CD4-positive, alpha-beta memory T cell (primary cell): ENCODE measurements at places on chromosomes 2 and 18. TPM values are rescaled to one million over a fixed set of nuclear protein-coding genes. Genes with fewer than 3 reads are reported as not detected.

- H3K36me3 ChIP-seq, result no peaks in the 10 kb centered on the region
- no peaks in the 10 kb centered on the region for H3K4me1 ChIP-seq
- H3K27me3 ChIP-seq, result no peaks in the 10 kb centered on the region
- no peak overlapping the region for H3K4me3 ChIP-seq
- no peak for DNase-seq
Observed at GRCh38 chr18:76432970-76433767, 61.9 kb downstream of the ZNF516 start.

DNA sequence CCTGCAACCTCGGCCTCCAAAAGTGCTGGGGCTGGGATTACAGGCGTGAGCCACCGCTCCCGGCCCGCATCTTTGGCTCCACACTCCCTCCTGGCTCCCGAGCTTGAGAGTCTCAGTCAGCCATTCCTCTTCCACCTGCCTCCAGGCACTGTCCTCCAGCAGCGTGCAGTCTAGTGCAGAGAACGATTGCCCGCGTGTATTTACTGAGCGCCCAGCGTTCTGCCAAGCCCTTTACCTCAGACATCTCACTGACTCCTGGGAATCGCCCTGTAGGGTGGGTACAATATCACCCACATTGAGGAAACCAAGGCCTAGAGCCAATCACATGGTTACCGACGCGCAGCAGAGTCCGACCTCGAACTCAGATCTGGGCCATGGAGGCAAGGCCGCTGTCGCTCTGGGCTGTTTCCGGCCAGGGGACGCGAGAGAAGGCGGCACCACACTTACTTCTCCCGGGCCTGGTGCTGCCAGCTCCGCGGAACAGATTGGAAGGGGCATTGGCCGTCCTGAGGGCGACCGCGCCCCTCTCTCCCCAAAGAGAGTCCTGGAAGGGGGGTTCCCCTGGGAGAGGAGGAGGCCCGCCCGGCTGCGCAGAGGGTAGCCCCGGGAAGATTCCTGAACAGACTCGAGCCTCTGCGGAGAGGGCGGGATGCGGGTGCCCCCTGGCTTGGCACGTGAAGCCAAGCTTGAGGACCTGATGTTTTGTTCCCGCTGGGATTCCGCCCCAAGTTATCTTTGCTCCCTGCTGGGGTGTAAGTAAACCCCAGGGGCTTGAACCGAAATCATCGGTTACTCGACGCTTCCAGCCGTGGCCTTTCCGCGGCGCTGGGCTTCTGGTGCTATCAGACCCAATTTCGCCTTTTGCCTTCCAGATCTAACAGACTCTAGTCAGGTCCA lies 5.2 kb upstream of the DLX2 start:
- H3K4me3 ChIP-seq, result no peak overlapping the region
- no peak overlapping the region for H3K27ac ChIP-seq

GRCh38 chr2:70087702-70088597 lies 673 bp downstream of the PCBP1 start:
- H3K27ac ChIP-seq, result peak overlapping the region; percentile 99

GRCh38 chr2:121608367-121608766 lies 40.9 kb downstream of the CLASP1 start:
- DNase-seq, result no peak
- H3K4me1 ChIP-seq, result peaks cover 9% of the 10 kb centered on the region
- H3K27me3 ChIP-seq, result no peaks in the 10 kb centered on the region
- no peak overlapping the region for H3K27ac ChIP-seq
- H3K36me3 ChIP-seq, result peaks cover 14% of the 10 kb centered on the region
- no peak overlapping the region for H3K4me3 ChIP-seq

- H3K36me3 ChIP-seq, result no peaks in the 10 kb centered on the region
- no peak for DNase-seq
- H3K27me3 ChIP-seq, result no peaks in the 10 kb centered on the region
- H3K27ac ChIP-seq, result no peak overlapping the region
- no peaks in the 10 kb centered on the region for H3K4me1 ChIP-seq
- H3K4me3 ChIP-seq, result no peak overlapping the region
Observed at GRCh38 chr2:60644951-60645350, 91.5 kb upstream of the BCL11A start.

GRCh38 chr2:41933585-41934320 lies 114.1 kb upstream of the PKDCC start:
- no peaks in the 10 kb centered on the region for H3K4me1 ChIP-seq
- no peak overlapping the region for H3K4me3 ChIP-seq
- no peak for DNase-seq
- no peaks in the 10 kb centered on the region for H3K36me3 ChIP-seq
- H3K27me3 ChIP-seq, result no peaks in the 10 kb centered on the region

- H3K27ac ChIP-seq, result no peak overlapping the region
- H3K4me3 ChIP-seq, result no peak overlapping the region
- no peaks in the 10 kb centered on the region for H3K4me1 ChIP-seq
- no peaks in the 10 kb centered on the region for H3K27me3 ChIP-seq
- H3K36me3 ChIP-seq, result no peaks in the 10 kb centered on the region
- no peak for DNase-seq
Observed at GRCh38 chr18:58432050-58432727, 196.7 kb downstream of the ALPK2 start.

GRCh38 chr2:32453242-32454062 lies 96.6 kb downstream of the BIRC6 start:
- no peak overlapping the region for H3K27ac ChIP-seq
- H3K4me3 ChIP-seq, result no peak overlapping the region
- H3K27me3 ChIP-seq, result no peaks in the 10 kb centered on the region
- peaks cover 9% of the 10 kb centered on the region for H3K36me3 ChIP-seq

TEX51 gene
- polyA plus RNA-seq, result not detected

KIF5C gene
- 5.4 TPM for polyA plus RNA-seq
